ENCODE measurements at places on chromosomes 5 and 9.
A peak's percentile ranks its signal among the peaks of the same experiment; 100 is the strongest.

DNA sequence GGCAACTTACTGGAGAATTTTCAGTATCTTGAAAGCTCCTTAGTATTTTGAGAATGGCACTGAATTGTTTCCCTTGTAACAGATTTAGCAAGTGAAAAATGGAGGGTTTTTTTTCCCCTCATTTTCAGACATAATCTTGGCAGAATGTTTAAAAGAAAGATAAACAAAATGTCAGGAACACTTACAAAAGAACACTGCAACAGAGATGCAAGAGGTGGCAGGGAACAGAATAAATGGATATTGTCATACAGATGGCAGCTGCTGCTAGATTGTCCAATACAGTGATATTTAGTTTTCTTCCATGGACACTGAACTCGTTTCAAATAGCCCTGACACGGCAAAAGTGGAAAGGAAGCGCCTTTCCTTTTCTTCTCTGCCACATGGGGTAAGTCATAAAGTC is 76.9 kb upstream of the ZNF608 start:
- no peak for DNase-seq

- DNase-seq: no peak
Observed at GRCh38 chr5:149559706-149560105, 8.5 kb upstream of the CSNK1A1 start.

GRCh38 chr5:133368916-133369783 is 243.2 kb downstream of the FSTL4 start:
- DNase-seq: peak; percentile 95

GRCh38 chr5:175457466-175457865 is 13.5 kb upstream of the DRD1 start:
- no peak for DNase-seq

GRCh38 chr5:24391816-24392215 is 253.0 kb downstream of the CDH10 start:
- DNase-seq: no peak
